ENCODE measurements at places on chromosomes 2 and 18.

GRCh38 chr2:63993871-63994270 is 25.4 kb downstream of the VPS54 start:
- DNase-seq = no peak

GRCh38 chr18:50281972-50282520 is 723 bp upstream of the MBD1 start:
- no peak for DNase-seq

DNA sequence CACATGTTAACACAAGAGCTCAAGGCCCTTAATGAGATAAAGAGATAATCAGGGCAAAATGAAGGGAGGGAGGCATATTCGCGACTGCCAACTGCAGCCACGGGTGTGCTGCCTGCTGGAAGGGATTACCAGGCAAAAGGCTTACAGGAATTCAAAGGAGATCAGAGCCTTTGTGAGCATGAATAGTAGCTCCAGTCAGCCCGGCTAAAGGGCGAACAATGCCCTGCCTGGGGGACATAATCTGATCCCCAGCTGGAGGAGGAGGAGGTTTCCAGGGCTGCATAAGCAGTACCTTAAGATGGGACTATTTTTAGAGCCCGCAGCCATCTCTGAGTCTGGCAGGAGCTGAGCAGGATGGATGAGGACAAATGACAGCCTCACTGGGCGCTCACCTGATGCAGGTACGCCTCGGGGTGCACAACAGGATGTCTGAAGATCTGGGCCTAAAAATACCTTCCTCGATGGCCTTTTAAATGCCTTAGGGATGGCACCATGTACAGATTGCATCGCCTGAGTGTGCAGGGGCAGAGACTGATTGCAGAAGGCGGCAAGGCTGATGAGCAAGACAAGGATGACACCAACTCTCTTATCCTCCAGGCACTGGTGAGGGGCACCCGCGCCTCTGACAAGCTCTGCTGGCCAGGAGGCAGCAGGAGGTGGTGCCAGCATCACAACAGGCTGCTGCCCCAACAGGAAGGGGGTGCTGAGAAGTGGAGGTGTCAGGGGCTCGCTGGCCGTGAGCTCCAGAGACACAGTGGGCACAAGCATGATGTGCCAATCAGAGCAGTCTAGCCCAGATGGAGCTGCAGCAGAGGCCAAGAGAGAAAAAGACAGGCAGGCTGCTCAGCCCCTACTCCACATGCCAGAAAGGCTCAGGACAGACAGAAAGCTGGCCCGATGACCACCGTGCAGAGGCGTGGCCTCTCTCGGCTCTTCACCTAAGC is 111.4 kb downstream of the EIPR1 start:
- DNase-seq = no peak

- no peak for DNase-seq
These were observed 41.6 kb downstream of the TTC21B start for GRCh38 chr2:165911981-165912380.

- DNase-seq = no peak
These were observed 158.8 kb downstream of the BAZ2B start for GRCh38 chr2:159457589-159457988.

DNA sequence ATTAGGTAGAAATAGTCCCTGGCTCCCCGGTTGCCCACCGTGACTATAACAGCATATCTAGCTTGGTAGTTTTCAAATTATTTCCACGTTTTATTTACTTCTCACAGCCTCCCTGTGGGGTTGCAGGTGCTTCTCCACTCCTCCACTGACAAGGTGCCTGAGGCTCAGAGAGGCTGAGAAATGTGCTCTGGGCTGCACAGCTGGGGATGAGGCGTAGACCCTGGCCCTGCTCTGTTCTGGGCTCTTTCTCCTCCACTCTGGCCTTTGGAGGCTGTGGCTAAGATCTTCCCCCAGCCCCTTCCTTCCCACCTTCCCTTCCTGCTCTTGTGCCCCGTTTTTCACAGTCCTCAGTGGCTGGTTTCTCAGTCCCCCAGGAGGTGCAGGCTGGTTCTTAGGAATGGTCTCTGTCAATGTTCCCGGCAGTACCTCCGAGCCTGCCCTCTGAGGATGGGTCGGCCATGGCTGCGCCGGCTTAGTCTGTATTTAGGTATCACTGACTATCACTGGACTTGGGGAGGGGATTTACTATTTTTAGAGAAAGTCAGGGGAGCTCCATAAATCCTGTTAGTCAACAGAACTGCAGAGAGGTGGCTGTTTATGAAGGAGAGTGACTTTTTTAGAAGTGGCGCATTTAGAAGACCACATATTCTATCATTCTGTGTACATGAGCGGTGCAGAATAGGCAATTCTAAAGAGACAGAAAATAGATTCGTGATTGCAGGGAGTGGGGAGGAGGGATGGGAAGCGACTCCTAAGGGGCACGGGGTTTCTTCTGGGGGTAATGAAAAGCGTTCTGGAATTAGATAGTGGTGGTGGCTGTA is 35.0 kb downstream of the HPCAL1 start:
- DNase-seq = no peak

- no peak for DNase-seq
These were observed 35.3 kb downstream of the TCF4 start for GRCh38 chr18:55552526-55553189.

GRCh38 chr2:64609227-64609941 is 44.3 kb downstream of the SERTAD2 start:
- peak; percentile 54 for DNase-seq

- DNase-seq = no peak
These were observed 60.0 kb upstream of the RPE start for GRCh38 chr2:209942426-209942825.

DNA sequence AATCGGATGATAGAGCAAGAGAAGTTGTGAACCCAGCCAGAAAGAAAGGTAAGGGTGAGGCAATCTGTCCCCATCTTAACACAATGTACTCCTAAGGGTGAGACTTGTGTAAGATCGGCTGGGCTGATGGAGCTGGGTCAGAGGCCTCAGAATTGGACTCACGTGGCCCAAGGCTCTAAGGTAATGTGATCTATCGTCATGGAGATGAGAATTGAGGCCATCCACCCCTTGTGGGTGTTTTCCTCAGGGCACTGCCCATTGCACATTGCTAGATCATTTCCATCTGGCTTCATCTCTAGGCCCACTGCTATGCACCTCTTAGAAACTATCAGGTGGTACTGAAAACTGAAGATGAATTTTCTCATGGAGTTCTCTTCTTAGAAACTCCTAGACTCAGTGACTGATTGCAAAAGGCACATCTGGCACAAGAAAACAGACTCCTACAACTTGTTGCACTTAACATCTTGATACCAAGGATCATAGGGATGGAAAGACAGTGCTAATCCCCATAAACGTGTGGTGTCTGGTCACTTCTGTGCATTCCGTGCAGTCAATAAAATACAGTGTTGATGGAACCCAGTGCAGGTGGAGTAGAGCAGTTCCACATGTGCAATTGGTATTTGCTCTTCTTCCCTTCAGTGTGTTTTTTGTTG is 228.9 kb upstream of the FOSL2 start:
- DNase-seq = no peak

GRCh38 chr18:77016936-77017335 is 115.6 kb downstream of the MBP start:
- DNase-seq = peak; percentile 97

DNA sequence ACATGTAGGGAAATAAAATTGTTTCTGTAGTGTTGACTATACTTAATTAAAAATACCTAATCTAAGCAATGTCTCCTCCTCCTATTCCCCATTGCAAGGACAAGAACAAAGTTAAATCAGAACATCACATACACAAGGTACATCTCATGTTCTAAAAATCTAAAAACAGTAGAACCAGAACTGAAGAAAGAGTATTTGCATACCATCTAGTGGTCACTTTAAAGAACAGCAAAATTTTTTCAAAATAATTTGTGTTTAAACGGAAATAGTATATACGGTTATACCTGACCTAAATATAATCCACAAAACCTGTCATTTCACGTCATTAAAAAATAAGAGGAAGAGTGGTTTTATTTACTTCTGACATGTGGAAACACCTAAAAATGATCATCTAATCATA is 294.3 kb upstream of the KCNH7 start:
- no peak for DNase-seq

GRCh38 chr18:2409906-2410305 is 161.4 kb downstream of the METTL4 start:
- no peak for DNase-seq

DNA sequence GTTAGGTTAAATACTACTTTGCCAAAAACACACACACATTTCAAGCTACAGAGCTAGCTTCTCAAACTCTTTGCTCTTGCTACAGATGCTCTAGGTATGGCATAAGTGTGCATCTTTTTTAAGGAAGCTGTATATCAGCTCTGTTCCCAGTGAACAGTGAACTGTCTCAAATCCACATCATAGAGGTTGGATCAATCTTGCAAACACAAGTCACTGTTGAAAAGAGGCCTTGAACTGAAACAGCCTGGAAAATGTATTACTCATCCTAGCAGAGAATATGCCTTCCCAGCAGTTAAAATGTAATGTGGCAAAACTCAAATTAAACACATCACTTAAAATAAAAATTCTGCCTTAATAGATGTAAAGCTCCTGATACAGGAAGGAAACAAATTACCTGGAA is 151.8 kb downstream of the WDPCP start:
- DNase-seq = no peak

DNA sequence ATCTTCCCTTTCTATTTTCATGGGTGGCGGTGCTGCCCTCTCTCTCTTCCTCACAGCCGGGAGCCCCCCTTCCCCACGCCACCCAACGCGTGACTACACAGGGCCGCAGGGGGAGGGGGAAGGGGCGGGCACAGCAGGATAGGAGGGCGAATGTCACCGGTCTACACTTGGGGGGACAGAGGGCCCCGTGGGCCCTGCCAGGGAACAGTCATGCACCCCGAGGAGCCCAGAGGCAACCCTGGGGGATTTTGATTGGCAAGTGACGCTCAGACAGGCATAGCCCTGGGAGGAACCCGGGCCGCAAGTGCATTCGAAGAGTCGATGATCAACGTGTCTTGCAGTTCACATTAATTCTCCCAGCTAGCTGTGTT is 91.1 kb upstream of the ANKRD30BL start:
- DNase-seq = no peak

- DNase-seq = no peak
These were observed 569.4 kb upstream of the SALL3 start for GRCh38 chr18:78410094-78410786.

DNA sequence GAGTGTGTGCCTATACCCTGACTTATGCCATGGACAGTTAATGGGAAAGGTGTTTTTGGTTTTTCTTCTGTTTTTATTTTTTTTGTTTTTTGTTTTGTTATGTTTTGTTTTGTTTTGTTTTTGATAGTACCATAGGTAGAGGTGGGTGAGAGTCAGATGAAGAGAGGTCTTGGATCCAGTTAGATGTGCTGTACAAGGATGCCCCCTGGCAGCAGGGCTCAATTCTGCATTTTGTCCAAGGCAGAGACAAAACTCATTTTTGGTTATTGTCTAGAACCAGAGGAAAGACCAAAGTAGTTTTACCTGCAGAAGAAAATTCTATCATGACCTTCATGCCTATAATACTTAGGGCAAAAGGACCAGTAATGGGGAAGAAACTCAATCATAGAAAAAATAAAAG is 48.5 kb downstream of the SLC5A7 start:
- no peak for DNase-seq

GRCh38 chr2:226995625-226996041 is 159.8 kb downstream of the RHBDD1 start:
- DNase-seq = peak; percentile 58

GRCh38 chr2:67802291-67802690 is 260.5 kb downstream of the C1D start:
- DNase-seq = no peak

- peak; percentile 45 for DNase-seq
These were observed 36.1 kb upstream of the MRPL33 start for GRCh38 chr2:27735263-27735904.

GRCh38 chr2:58871469-58872142 is 630.5 kb upstream of the FANCL start:
- no peak for DNase-seq

GRCh38 chr2:225231900-225232299 is 167.6 kb upstream of the NYAP2 start:
- no peak for DNase-seq

GRCh38 chr2:173653432-173653805 is 298.7 kb downstream of the CDCA7 start:
- DNase-seq = no peak

- no peak for DNase-seq
These were observed 1367.2 kb upstream of the CELF4 start for GRCh38 chr18:38932752-38933151.

GRCh38 chr2:54239427-54239826 is 16.6 kb downstream of the TSPYL6 start:
- DNase-seq = no peak

- DNase-seq = no peak
These were observed 667.6 kb downstream of the STK39 start for GRCh38 chr2:167579826-167580225.

DNA sequence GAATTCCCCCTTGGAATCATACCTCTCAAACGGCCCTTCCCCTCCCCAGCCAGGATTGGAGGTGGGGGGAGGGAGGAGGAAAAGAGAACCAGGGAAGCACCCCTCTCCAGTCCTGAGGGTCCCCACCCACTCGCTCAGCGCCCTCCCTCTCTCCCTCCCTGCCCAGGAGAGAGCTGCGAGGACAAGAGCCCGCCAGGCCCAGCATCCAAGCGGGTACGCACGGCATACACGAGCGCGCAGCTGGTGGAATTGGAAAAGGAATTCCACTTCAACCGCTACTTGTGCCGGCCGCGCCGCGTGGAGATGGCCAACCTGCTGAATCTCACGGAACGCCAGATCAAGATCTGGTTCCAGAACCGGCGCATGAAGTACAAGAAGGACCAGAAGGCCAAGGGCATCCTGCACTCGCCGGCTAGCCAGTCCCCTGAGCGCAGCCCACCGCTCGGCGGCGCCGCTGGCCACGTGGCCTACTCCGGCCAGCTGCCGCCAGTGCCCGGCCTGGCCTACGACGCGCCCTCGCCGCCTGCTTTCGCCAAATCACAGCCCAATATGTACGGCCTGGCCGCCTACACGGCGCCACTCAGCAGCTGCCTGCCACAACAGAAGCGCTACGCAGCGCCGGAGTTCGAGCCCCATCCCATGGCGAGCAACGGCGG is 14.4 kb downstream of the HOXD3 start:
- DNase-seq = no peak

DNA sequence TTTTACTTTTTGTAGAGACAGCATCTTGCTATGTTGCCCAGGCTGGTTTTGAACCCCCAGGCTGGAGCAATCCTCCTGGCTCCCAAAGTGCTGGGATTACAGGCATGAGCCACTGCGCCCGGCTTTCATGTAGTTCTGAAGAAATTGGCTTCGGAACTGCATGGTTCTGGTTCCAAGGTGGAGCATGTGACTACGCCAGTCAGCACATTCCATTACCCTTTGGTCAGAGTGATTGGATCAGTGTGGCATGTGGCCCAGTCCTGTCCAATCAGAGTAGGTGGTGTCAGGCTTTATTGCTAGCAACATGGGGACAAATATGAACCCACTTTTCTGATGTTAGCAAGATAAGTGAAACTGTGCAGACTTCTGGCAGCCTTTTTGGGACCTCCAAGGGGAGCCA is 16.3 kb upstream of the ATOH8 start:
- DNase-seq = no peak

DNA sequence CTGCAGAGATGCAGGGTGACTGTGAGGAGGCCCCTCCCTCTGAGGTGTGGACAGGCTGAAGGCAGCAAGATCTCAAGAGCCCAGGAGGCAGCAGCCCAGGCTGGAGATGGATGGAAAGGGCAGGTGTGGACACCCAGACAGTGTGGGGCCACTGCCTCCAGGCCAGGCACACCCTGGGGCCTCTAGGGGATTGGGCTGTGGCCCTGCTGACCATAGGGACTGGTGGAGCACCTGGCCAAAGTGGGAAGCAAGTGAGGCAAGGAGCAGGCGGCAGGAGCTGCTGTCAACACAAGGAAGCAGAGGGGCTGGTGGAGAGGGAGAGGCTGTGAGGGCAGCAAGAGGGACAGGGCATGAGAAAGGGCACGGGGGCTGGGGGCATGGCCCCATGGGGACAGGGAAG is 10.8 kb downstream of the SNED1 start:
- no peak for DNase-seq

- no peak for DNase-seq
These were observed 17.8 kb upstream of the ACVR2A start for GRCh38 chr2:147827088-147827375.

Measured in Ammon's horn (tissue), 1 donor.